G401 (cell line): ENCODE measurements at places on chromosomes 2 and 18.

DNA sequence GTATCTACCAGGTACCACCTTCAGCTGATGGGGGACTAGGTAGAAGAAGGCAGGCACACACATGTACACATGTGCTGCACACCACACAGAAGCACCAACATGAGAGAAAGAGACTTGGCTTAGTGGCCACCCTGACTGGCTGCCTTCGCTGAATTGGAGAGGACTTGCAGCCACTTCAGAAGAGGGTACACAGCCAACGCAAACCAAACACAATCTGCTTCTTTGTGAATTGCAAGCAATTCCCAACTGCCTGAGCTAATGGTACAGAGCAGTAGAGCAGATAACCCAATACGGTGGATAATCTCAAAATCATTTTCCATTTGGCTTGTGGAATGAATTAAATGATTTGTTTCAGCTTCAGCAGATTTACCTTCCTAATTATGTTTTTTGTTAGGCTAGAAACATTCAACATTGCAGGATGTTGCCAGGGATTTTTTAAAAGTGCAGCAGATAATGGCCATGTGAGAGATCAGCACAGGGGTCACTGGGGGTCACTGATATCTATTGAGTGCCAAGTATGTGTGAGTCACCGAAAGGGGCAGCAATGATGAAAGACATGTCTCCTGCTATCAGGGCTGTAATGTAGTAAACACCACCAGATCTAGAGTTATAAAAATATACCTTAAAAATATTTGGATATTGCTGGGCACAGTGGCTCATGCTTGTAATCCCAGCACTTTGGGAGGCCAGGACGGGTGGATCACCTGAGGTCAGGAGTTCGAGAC, 652.6 kb downstream of the BCL11A start:
- DNase-seq: peak; percentile 6

DNA sequence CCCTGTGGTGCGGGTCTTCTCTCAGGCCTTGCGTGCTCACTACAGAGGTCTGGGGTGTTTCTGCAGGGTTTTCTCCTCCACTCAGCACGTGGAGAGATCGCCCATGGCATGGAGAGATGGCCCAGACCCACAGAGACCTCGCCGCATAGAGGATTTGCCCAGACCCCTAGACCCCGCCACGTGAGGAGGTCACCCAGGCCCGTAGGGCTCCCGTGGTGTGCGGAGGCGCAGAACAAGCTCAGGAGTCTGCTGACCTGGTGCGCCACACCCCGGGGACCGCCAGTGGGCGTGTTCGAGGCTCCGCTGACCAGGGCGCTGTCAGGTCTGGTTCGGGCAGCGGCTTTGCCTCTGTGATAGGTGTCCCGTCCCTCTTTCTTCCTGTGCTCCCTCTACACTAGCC, 64.5 kb downstream of the ADI1 start:
- DNase-seq: no peak

DNA sequence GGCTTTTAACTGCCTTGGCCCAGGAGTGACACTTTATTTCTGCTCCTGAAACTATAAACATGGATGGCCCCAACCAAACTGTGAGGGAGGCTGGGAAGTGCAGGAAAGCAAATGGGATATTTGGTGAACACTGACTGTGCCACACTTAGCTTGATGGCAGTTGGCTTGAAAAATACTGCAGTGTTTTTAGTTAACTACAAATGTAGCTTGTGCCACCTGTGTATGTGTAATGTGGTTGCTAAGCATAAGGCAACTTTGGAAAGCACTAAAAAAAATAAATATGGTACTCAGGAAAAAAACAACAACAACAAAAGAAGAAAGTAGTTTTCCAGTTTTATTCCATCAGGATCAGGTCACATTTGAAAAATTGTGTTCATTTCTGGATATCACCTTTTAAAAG, 73.8 kb downstream of the CD28 start:
- DNase-seq: no peak

GRCh38 chr2:121640380-121641316, 8.6 kb downstream of the CLASP1 start:
- no peak for DNase-seq

DNA sequence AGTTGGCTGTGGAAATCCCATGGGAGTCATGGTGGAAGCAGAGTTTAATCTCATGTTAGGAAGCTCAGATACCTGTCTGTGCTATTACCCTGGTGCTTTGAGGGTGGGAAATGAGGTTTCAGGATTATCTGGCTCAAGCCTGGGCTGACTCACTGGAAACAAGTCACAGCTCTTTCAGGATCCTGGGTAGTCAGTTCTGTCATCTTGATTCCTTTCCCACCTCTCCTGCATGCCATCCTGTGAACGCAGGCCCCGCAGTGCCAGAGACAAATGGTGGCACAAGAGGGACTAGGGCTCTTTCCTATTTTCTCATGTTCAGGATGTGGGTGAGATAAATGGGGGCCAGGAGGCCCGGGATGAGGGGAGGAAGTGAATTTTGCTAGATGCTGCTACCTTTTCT, 3.7 kb upstream of the FAM136A start:
- no peak for DNase-seq

DNA sequence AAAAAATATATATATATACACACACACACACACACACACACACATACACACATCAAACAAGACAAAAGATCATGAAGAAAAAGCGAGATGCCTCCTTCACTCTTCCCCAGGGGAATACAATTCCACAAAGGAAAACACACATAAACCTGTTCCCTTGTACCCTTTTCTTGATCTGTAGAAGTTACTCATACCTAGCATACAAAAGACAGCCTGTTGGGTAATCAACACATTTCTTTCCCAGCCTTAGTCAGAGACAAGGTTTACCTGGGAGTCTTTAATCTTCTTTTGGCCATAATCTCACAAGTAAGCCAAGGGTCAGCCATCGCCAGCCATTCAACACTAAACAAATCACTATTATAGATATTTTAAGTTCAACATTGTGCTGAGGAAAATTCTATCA, 407.0 kb downstream of the SUCLG1 start:
- DNase-seq: no peak

- DNase-seq: no peak
Measured at GRCh38 chr2:100895934-100896685, 76.2 kb downstream of the NPAS2 start.

DNA sequence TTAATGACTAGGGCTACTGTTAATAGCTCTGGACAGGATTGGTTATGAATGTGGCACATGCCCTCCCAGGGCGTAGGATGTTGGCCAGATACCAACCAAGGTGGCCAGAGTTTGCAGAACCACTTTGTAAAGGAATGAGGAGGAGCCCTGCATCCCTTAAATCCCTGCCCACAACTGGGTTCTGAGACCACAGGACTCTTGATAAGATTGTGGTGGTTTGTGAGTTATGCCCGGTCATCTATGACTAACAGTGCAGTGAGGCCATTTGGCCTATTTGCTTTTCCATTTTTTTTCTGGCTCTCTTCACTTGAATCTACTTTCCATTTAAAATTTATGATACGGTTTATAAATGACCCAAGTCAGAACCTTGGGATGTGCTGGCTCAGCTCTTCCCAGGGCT, 294.5 kb downstream of the PRKCE start:
- no peak for DNase-seq

DNA sequence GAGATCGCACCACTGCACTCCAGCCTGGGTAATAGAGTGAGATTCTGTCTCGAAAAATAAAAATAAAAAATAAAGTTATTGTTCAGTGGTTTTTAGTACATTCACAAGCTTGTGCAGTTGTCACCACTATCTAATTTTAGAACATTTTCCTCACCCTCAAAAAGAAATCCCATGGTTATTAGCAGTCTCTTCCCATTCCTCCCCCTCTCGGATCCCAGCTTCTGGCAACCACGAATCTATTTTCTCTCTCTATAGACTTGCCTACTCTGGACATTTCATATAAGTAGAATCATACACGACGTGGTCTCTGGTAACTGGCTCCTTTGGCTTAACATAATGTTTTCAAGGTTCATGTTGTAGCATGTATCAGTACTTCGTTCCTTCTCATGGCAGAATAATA, 38.6 kb downstream of the CABLES1 start:
- no peak for DNase-seq

GRCh38 chr2:96832754-96833507, 10.9 kb downstream of the ANKRD23 start:
- DNase-seq: peak; percentile 70

DNA sequence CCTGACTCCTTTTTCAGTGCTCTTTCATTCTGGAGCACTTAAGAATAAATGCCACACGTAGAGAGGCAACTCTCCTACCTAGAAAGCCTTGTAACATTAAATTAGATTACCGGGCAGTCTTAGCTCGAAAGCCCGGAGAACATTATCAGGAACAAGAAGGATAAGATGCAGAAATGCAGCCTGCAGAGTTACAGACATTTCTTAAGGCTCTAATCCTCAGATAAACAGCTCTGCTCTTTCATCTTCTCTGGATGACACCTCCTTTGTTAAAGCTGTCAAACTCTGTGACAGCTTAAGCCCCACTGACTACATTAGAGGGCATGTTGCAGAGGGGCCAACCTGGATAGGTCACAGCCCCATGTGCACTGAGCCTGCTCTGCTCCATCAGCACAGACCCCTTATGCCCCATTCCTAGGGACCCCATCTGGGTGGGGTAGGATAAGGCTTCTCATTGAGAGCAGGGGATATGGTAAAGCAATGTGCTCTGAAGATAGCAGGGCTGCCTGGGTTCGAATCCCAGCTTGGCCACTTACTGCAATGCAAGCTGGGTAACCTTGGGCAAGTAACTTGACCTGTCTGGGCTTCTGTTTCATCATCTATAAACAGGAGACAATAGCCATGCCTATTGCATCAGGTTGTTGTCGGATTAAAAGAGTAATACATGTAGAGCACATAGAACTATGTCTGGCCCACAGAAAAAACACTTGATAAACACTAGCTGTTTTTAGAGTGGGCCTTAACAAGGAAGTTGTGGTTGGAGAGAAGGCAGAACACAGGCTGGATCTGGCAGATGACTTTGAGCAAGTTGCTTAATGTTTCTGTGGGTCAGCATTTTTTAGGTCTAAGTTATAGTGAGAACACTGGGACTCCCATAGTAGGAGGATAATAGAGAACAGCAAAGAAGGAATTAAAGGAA, 111.4 kb downstream of the THNSL2 start:
- no peak for DNase-seq

- DNase-seq: no peak
Measured at GRCh38 chr2:234193977-234194563, 143.6 kb downstream of the SPP2 start.

GRCh38 chr18:75496151-75496550, 68.6 kb upstream of the SMIM21 start:
- no peak for DNase-seq

GRCh38 chr2:953975-954686, 3.5 kb downstream of the SNTG2 start:
- no peak for DNase-seq

GRCh38 chr18:75376004-75376403, 51.5 kb downstream of the SMIM21 start:
- no peak for DNase-seq

DNA sequence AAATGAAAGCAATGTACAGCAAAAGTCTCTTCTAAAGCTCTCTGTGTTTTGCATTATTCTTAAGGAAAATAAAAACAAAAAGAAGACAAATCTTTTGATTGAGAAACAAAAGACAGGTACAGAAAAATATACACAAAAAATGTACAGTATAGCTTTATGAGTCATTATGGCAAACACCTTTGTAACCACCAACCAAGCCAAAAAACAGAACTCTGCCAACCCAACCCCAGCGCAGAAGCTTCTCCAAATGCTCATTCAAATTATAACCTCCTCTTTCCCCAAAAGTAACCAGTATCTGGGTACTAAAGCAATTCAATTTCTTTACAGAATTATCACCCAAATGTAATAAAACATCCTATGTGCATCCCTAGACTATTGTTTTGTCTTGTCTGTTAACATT, 255.9 kb upstream of the STON1 start:
- DNase-seq: no peak

- no peak for DNase-seq
Measured at GRCh38 chr18:76571689-76572088, 76.6 kb upstream of the ZNF516 start.
